ENCODE measurements at places on chromosomes 13 and 19.

- no peak for DNase-seq
Measured at GRCh38 chr19:49057636-49058234, at the start of gene CGB7. TSS of gene CGB7 (minus strand) at chr19:49057749. CDS start at chr19:49055375, 2,374 bp downstream.

DNA sequence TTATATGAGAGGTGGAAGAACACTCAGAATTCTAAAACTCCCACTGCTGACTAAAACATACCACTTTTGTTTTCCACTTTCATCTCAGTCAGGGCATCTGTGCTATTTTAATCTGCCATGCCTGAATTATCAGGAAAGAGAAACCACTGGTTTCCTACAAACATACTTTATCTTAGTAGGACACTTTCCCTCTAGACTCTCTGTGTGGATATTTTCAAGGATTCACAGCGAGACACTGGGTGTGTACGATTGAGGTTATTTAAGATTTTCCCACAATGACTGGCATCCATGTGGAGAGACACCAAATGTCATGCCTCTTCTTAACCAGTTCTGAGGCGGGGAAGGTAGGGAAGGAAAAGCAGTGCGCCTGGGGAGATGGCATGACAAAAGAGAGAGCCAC lies 212.2 kb downstream of the ENOX1 start:
- no peak for DNase-seq

GRCh38 chr19:51097166-51097738 lies 11.0 kb downstream of the CTU1 start:
- peak; percentile 73 for DNase-seq

DNA sequence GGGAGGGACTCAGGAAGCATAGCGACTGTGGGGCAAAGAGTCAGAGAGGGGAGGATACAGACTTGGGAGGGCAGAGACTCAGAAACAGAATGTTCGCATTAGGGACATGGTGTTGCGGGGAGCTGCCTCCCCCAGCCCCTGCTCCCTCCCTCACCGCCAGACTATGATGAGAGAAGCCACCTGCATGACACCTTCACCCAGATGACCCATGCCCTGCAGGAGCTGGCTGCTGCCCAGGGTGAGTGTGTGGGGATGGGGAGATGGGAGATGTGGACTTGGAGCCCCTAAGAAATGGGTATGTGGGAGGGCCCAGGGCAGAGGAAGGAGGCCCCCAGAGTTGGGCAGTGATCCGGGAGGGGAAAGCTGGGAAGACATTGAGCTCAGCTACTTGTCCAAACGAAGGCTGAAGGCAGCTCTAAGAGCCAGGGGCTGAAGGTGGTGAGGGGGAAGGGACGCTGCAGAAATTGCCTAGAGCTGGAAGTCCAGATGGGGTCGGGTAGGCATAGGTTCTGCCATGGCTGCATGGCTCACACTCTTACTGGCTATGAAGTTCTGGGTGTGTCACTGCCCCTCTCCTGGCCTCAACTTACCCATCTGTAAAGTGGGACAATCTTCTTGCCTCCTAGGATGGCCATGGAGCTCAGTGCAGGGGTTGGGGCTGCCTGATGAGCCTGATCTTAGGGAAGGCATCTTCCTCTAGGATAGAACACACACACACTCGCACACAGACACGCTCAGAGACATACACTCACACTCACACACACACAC lies 1.4 kb downstream of the SPACA6 start:
- DNase-seq, result no peak

DNA sequence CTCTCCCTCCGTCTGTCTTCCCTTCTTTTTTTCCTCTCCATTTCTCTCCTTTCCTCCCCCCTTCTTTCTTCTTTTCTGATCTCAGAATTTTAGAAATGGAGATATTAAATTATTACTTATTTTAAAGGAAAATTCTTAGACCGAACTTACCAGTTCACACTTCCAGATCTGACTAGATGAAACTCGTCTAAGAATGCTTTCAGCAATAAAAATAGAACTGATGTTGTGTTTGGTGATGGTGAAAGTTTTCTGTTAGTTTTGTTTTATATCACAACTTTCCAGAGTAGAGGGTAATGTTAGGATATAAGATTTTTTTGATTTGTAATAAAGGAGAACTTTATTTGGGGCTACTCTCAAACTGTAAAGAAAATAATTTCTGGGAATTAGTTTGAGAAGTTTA lies 29.9 kb downstream of the UCHL3 start:
- no peak for DNase-seq

DNA sequence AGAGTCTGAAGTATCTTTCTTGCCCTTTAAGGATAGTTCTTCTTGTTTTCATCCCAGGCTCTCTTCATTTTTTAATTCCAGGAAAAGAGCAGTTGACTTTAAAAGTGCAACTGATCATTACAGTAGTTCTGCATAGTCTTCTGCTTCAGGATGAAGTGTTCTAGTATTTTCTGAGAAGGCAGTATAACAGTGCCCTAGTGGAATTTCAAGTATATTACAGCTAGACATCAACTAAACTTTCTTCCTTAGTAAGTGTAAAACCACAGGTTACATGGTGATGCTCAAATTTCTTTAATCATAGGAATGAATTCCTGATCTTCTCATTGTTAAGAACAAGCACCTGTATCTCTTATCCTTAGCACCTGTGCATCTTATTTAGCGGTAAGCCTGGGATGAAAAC lies 10.9 kb downstream of the NUFIP1 start:
- no peak for DNase-seq

GRCh38 chr13:45278096-45278645 lies 62.8 kb downstream of the TPT1 start:
- no peak for DNase-seq

- no peak for DNase-seq
Measured at GRCh38 chr19:38392707-38393308, 4.3 kb downstream of the SPRED3 start.

DNA sequence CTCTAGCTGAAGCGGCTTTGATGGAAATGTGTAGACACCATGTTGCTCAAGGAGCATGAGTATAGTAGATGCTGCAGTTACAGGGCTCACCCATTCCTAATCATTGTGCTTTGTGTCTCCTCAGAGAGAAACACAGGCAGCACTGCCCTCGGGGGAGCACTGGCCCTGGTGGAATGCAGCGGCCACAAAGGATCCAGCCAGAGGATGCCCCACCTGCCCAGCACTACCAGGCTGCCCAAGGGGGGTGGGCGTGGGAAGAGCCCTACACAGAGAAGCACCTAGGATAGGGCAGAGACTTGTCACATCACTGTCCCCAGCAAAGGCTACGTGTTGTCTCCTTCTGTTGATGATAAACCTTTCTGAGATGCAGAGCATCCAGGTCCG lies 9.0 kb downstream of the TUBA3C start:
- DNase-seq, result no peak

GRCh38 chr19:39497996-39498797 lies 550 bp upstream of the DLL3 start:
- DNase-seq, result no peak

DNA sequence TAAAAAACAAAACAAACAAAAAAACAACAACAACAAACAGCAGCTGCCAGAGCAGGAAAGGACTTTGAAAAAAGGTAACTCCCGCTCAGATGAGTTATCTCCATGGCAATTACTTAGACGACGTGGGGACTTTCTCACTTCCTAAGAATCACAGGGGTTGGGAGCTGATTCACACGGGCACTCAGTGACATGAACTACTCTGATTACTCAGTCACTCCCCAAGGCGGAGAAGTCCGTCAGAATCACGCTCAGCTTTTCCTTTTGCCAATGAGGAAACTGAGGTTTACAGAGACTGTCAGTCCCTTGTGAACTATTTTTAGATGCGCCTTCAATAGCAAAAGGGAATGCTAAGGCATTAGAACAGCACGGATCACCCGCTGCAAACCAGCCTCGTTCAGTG lies 32.3 kb upstream of the MATK start:
- DNase-seq, result peak; percentile 31

Data from activated CD4-positive, alpha-beta T cell treated with anti-CD3 and anti-CD28 coated beads for 24 hours (primary cell).